Amniotic stem cell (primary cell): ENCODE measurements at places on chromosomes 5 and 9.

- DNase-seq: no peak
Measured at GRCh38 chr5:86814315-86814714, 196.6 kb downstream of the COX7C start.

DNA sequence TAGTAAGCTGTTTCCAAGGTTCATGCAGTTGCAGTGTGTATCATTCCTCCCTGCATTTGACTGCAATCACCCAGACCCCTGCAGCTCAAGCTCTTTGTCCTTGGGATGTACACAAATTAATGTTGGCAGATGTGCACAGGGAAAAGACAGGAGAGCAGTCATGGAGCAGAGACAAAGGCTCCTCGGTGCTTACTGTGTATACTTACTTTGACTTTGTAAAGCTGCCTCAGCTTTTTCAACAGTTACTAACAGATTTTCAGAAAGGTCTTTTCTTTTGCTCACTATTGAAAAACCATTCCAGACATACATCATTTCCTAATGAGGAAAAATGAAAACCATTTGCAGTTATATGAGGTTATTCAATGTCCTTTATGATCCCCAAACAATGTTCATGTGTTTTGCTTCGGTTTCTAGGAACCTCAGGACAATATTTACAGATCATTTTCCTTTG lies 124.9 kb downstream of the TTC39B start:
- no peak for DNase-seq

- no peak for DNase-seq
Measured at GRCh38 chr9:89945133-89945532, 340.3 kb downstream of the GADD45G start.

- peak; percentile 60 for DNase-seq
Measured at GRCh38 chr5:39760385-39761198, 335.8 kb upstream of the DAB2 start.

DNA sequence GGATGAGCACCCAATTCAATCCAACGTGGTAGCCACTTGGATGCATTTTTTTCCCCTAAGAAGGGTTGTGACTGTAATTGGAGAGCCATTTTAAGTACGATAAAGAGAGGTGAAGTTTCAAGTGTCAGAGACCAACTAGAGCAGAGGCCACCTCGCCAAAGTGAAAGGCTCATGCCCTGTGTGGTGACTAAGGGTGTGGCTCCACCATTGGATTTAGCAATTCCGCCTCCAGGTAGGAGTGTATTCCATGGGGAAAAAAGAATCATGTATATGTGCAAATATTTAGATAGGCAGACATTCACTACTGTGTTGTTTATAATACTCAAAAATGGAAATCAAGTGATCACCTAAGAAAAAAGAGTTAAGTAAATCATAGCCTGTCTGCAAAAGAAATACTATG lies 53.1 kb upstream of the S1PR3 start:
- DNase-seq: no peak

DNA sequence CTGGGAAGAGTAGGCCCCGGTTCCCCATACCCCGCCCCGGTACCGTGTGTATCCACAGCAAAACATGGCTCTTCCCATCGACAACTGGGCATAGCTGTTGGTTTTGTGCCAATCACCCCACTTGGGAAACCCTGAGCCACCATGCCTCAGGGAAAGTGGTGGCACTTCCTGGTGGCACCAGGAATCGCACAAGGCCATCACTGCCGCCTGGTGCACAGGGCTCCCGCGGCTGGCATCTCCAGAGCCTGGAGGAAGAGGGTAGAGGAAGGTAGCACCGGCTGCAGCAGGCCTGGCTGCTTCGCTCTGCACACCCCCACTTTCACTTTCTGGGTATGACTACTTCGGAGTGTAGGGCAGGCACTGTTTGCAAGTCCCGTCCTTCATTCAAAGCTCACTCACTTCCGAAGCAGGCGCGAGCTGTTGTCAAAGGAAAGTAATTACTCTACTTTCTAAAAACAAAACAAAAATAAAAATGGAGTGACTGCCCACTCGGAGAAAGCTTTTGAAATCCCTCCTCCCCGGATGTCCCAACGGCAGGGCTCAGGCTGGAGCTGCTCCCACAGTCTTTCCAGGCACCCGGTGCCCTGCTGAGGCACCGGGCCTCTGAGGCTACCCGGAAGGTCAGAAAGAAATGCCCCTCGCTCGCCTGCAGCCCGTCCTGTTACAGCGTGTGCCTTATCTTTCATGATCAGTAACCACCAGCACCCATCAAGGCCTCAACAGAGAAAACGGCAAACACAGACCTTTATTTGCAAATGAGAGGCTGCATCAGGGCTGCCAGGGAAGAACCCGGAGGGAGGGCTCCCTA lies 2.0 kb downstream of the BRD3 start:
- DNase-seq: no peak

DNA sequence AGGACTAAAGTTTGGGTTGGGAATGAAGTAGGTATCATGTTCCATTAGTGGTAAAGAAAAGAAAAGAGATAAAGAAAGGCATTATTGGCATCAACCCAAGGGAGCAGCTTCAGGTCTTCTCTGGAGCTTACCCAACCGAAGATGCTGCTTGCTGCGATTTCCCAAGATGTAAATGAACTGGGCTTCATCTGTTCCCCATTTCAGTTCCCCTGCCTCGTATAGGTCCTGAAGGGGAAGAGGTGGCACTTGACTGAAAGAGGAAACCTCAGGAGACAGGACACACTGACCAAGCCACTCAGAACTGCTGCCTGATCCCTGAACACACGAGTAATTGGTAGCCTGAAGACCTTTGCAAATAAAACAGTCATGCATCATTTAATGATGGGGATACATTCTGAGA lies 24.6 kb downstream of the ANXA6 start:
- DNase-seq: no peak

DNA sequence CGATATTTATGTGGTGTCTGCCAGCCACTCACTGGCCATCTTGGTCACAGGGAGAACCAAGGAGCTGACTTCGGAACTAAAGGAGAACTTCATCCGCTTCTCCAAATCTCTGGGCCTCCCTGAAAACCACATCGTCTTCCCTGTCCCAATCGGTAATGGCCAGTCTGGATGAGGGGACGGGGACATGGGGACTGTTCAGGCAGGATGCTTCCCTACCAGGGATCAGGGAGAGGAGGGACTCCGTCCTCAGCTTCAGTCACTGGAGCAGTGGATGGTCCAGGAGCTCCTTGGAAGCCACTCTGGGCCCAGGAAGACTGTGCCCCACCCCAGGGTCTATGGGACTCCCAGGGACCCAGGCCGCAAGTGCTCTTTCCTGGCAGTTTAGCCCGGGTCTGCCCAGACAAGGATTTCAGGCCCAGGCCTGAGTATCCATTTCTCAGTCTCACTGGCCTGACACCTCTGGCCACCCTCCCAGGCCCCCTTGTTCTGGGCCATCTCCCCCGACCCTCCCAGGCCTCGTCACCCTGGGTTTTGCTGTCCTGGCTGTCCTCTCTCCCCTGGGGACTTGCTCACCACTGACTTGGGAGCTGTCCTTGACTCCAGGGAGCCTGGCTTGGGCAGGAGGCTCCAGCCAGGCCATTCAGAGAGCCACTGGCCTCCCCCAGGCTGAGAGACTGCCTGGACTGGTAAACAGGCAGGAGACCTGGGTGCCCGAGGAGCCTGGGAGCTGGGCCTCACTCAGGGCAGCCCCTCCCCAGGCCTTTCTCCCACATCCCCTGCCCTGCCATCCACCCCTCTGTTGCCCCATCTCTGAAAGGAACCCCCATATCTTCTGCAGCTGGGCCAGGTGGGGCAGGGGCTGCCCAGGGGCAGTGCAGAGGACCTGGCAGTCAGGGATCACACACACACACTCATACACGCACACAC lies 3.1 kb downstream of the LCN2 start:
- DNase-seq: no peak

GRCh38 chr5:98827161-98827560 lies 53.7 kb downstream of the RGMB start:
- peak; percentile 14 for DNase-seq

DNA sequence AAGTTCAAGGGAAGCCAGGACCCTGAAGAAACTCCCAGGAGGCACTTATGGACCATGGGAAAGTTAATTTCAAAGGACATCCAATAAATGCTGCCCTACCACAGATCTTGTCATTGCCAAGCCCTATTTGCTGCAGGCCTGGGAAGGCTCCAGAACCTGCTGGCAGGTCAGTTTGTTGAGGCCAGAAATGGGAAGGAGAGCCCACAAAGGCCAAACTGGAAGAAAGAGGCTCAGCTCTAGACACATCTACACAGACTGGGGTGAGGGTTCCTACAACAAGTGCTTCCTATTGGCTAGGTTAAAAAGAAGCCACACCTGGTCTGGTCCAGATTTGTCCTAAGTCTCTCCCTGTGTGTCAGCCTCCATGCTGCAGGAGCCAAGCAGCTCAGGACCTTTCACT lies 94.4 kb downstream of the SIL1 start:
- no peak for DNase-seq

DNA sequence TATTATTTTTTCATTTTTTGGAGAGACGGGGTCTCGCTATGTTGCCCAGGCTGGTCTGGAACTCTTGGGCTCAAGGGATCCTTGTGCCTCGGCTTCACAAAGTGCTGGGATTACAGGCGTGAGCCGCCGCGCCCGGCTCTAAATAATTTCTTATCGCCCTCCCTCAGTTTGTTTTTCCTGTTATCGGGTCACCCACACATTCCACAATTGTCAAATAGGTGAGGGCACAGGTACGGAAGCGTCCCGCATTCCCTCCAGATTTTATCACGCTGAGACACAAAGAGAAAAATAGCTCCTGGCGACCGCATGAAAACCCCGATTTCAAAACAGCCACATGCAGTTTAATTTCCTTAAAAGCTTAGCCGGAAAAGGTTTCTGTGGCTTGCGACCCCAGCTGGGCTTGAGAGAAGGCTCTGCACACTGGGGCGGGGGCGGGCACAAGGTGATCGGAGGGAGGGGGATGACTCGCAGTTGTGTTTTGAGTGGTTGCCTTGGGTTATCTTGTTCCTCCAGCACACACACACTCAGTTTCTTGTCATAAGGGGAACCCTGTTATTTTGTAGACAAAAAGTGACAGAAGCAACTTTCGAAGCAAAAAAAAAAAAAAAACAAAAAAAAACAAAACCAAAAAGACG lies 717 bp upstream of the IQGAP2 start:
- no peak for DNase-seq

GRCh38 chr9:95140821-95141220 lies 176.7 kb downstream of the FANCC start:
- DNase-seq: no peak

GRCh38 chr5:168086104-168086610 lies 205.3 kb upstream of the WWC1 start:
- DNase-seq: no peak

GRCh38 chr5:17860660-17861315 lies 226.5 kb downstream of the TAF11L14 start:
- DNase-seq: no peak

DNA sequence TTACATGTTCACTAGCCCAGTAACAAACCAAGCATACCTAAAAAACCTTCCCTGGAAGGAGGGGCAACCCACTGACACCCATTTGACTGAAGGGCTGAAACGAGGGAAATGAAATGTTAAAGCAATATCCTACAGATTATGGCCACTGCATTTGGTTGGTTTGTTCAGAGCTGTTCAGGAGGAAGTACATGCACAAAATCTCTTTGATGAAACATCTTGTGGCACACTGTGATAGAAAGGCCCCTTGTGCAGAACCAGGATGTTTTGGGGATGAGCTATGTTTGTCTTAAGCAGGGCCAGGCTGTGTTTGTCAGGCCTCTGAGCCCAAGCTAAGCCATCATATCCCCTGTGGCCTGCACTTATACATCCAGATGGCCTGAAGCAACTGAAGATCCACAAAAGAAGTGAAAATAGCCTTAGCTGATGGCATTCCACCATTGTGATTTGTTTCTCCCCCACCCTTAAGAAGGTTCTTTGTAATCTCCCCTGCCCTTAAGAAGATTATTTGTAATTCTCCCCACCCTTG lies 467.3 kb upstream of the PIK3R1 start:
- no peak for DNase-seq

DNA sequence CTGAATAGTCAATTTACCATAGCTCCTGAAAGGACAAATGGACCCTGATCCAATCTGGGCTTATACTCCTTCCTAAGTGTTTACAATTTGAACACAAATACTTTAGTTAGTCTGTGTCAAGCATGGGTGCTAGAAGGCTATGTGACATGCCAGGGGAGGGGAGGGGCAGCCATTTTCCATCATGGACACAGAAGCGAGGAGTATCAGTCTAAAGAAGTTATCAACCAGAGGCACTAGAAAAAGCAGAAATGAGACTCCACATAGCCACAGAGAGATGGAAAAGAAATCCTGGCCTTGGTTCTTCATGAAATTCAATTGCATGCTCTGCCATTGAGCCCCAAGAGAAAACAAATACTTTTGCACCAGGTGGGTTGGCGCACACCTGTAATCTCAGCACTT lies 61.8 kb downstream of the NR6A1 start:
- no peak for DNase-seq

- no peak for DNase-seq
Measured at GRCh38 chr9:16823906-16824305, 46.6 kb downstream of the BNC2 start.

- no peak for DNase-seq
Measured at GRCh38 chr5:118397236-118397635, 591.1 kb downstream of the DTWD2 start.

DNA sequence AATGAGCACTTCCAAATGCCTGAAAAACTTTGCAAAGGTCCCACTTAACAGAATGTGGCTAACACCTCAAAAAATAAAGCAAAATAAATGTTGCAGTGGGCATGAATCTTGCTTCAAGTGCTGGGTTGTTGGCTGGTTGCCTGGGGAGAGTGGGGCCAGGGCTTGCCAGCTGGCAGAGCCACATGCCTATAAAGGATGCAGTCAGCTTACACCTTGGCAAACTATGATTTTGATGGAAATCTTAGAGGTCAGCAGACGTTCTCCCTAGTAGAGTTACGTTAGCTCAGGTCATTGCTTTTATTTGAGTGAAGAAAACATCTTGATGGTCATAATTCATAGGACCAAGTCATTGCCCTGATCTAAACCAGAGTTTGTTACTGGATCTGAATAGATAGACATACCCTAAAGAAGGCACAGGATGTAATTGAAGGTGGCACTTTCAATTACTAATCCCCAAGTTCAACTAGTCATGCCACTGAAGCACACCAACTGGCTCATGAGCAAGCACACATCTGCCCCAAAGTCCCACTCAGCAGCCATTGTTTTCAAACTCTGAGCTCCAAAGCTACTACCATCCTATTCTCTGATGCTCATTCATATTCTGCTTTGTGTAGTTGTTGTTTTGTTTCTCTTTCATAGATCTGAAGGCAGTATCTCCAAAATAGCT lies 51.2 kb upstream of the ZSWIM6 start:
- no peak for DNase-seq

GRCh38 chr5:115379622-115380344 lies 83.3 kb upstream of the CCDC112 start:
- no peak for DNase-seq

DNA sequence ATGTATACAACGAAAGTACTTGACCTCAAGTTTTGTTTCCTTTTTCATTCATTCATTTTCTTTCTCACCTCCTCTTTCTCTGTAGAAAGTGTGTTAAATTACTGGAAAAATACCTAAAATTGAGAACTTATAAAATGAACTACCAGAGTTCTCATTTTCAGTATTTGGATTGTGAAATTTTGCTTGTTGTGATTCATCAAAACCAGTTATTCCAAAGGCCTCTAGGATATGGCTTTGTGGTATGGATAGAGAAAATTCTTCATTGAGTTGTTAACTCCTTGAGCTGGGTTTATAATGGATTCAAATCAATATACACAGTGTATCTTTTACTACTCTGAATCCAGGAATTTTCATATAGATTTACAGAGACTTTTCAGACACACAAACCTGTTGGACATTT lies 287.6 kb downstream of the KDM4C start:
- no peak for DNase-seq
